Muscle of leg (tissue), 16 donors: ENCODE measurements at places on chromosomes 11 and 22. TPM values are rescaled to one million over a fixed set of nuclear protein-coding genes. Genes with fewer than 3 reads are reported as not detected.

GRCh38 chr11:129377739-129378138 lies 2.1 kb downstream of the BARX2 start:
- peaks cover 31% of the 10 kb centered on the region for H3K4me1 ChIP-seq
- H3K4me3 ChIP-seq = no peak overlapping the region
- H3K36me3 ChIP-seq = no peaks in the 10 kb centered on the region

The JAML gene
- 2.2 TPM for polyA plus RNA-seq

The FGF19 gene
- polyA plus RNA-seq = 1.3 TPM

- peaks cover 50% of the 10 kb centered on the region for H3K36me3 ChIP-seq
- DNase-seq = no peak
- no peaks in the 10 kb centered on the region for H3K27me3 ChIP-seq
These were observed 8.7 kb downstream of the SNRPD3 start for GRCh38 chr22:24564376-24565058.

The OR10G4 gene
- not detected for polyA plus RNA-seq

The IRAG1 gene
- polyA plus RNA-seq = 4.5 TPM

The GSTT2 gene
- 2.0 TPM for polyA plus RNA-seq

The PAAF1 gene
- polyA plus RNA-seq = 32.4 TPM

The SELENOH gene
- polyA plus RNA-seq = 74.6 TPM

DNA sequence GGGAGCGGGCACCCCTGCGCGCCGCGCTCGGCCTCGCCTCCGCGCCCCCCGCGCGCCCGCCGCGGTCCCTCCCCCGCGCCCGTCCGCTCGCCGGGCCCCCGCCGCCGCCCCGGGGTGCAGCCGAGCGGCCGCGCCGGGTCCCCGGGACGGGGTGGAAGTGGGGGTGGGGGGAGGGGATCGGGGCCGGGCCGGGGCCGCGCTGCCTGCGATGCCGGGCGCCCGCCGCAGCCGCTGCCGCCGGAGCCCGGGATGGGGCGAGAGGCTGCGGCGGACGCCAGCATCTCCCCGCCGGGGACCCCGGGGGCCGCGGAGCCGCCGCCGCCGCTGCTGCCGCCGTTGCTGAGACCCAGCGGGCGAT lies 365 bp downstream of the MGAT3 start:
- H3K4me1 ChIP-seq = peaks cover 26% of the 10 kb centered on the region
- DNase-seq = no peak
- no peak overlapping the region for H3K27ac ChIP-seq
- H3K36me3 ChIP-seq = no peaks in the 10 kb centered on the region
- peak overlapping the region; percentile 45 for H3K4me3 ChIP-seq
- peaks cover 27% of the 10 kb centered on the region for H3K27me3 ChIP-seq
